Dermis microvascular lymphatic vessel endothelial cell (primary cell): ENCODE measurements at places on chromosomes 5 and 9. TPM values are rescaled to one million over a fixed set of nuclear protein-coding genes. Genes with fewer than 3 reads are reported as not detected.

CDHR2 gene
- total RNA-seq = under 0.01 and 0.25 TPM in 2 replicates

PCA3 gene
- 0.25 TPM in 1 of 2 replicates, not detected in the other for total RNA-seq

LSM11 gene
- 6.9 and 7.1 TPM in 2 replicates for total RNA-seq

CARD9 gene
- total RNA-seq = 0.13 and 0.26 TPM in 2 replicates

STK10 gene
- 27.8 and 29.1 TPM in 2 replicates for total RNA-seq

OR1Q1 gene
- not detected in 2 replicates for total RNA-seq

INSYN2B gene
- 1.4 and 2.4 TPM in 2 replicates for total RNA-seq

LRRC19 gene
- total RNA-seq = not detected in 2 replicates

SLC36A2 gene
- not detected in 2 replicates for total RNA-seq

LCP2 gene
- total RNA-seq = 0.13 and 0.26 TPM in 2 replicates

WWC1 gene
- total RNA-seq = 0.13 and 0.63 TPM in 2 replicates

EGFLAM gene
- 0.13 and 0.25 TPM in 2 replicates for total RNA-seq

PLAA gene
- total RNA-seq = 36.0 and 38.6 TPM in 2 replicates

GRM6 gene
- not detected in 2 replicates for total RNA-seq
